ENCODE measurements at places on chromosomes 5 and 9.

DNA sequence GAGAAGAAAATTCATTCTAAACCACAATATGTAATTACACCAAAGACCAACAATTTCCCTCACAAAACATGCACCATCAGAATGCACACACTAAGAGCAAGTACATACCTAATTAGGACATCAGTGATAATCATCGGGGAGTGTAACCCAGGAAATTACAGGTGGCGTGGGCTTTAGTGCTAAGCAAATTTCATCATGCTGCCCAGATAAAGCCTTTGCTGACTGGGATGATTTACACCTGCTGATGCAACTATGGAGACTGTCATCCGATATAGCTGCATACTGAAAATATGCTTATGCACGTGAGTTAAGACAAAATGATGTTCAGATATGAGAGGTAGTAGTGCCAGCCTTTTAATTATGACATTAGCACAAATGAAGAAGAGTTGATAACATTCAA, 123.2 kb downstream of the DCP2 start:
- DNase-seq = no peak

GRCh38 chr9:135647884-135648283, 8.5 kb upstream of the GLT6D1 start:
- DNase-seq = no peak

DNA sequence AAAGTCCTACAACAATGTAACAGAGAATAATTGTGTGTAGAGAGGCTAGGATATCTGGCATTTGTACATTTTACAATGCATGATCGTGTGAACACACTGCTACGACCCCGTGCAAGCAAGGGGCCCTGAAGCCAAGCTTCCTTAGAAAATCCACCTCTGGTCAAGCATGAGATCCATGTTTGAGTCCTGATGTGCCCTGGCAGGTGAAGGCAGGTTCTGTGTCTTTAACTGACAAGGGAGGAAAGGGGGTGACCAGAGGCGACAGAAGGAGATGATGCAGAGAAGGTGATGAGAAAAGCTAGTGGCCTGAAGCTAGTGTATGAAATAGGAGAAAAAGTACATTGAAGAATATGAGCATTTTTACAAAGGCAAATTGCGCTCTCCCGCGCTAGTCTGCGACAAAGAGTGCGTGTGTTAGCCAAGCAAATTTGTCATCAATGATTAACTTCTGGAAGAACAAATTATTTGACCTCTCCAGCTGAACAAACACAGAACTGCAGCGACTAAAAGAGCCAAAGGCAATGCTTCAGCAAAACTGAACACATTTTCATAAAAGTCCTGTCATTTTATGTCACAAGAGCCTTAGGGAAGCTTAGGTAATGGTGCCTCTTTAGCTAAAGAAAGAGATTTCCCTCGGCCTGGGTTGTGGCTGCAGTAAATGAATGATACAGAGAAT, 101.7 kb upstream of the DAPK1 start:
- no peak for DNase-seq

GRCh38 chr5:75616971-75617621, 5.8 kb downstream of the ANKDD1B start:
- DNase-seq = no peak

- DNase-seq = no peak
Observed at GRCh38 chr5:139113892-139114291, 84.3 kb downstream of the SIL1 start.

- DNase-seq = no peak
Observed at GRCh38 chr9:15423231-15423985, 732 bp downstream of the SNAPC3 start.

DNA sequence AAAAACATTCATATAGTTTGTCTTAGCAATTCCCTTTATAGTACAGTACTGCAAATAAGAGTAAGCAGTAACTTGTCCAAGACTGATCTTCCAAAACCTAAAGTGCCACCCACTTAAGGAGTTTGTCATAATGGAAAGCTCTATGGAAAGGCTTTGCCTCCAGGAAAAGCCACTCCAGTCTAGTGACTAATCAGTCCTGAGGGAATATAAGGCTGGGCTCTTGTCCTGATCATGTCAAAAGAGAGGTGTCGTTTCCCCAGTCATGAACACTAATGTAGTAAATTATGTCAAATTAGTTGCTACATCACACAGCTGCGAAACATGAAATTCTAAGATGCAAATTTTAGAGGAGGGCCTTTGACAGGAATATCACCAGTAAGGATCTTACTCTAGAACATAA, 271.6 kb downstream of the GABRB2 start:
- no peak for DNase-seq

DNA sequence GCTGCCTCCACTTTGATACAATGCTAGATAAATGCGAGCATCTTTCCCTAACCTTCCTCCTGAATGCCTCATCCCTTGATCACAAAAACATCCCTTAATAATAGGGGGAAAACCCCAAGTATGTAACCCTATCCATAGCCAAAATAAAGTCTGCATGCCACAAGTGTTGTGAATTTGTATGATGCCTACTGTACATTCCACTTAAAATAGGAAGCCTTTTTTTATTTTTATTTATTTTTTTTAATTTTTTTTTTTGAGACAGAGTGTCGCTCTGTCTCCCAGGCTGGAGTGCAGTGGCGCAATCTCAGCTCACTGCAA, 207.0 kb downstream of the AOPEP start:
- no peak for DNase-seq

- DNase-seq = no peak
Observed at GRCh38 chr9:27280860-27281259, 16.1 kb downstream of the EQTN start.

- no peak for DNase-seq
Observed at GRCh38 chr9:8262625-8263622, 463.3 kb upstream of the DMAC1 start.

DNA sequence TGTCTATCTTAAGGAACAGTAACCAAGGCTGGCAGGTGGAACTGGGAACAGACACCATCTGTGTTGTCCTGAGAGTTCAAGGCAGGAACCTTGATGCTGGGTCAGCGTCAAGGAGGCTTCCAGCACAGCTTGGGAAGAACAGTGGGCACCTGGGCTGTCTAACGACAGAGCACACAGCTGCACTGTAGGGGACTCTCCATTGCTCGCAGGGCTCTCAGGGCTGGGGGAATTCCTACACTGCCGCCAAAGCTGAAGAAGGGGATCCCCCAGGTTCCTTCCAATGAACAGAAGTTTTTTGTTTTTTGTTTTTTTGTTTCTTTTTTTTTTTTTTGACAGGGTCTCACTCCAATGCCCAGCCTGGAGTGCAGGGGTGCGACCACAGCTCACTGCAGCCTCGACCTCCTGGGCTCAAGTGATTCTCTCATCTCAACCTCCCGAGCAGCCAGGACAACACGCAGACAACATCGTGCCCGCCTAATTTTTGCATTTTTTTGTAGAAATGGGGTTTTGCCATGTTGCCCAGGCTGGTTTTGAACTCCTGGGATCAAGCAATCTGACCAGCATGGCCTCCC, 81.9 kb downstream of the PTPN3 start:
- no peak for DNase-seq

- DNase-seq = no peak
Observed at GRCh38 chr5:170289764-170290163, 7.8 kb downstream of the LCP2 start.

GRCh38 chr5:136629125-136629792, 263.9 kb upstream of the TRPC7 start:
- DNase-seq = no peak

GRCh38 chr9:88521308-88521707, 13.7 kb upstream of the NXNL2 start:
- no peak for DNase-seq
